ENCODE measurements at places on chromosomes 3 and 15.

- no peak for DNase-seq
Measured at GRCh38 chr3:124246376-124246775, 254.5 kb upstream of the ROPN1 start.

DNA sequence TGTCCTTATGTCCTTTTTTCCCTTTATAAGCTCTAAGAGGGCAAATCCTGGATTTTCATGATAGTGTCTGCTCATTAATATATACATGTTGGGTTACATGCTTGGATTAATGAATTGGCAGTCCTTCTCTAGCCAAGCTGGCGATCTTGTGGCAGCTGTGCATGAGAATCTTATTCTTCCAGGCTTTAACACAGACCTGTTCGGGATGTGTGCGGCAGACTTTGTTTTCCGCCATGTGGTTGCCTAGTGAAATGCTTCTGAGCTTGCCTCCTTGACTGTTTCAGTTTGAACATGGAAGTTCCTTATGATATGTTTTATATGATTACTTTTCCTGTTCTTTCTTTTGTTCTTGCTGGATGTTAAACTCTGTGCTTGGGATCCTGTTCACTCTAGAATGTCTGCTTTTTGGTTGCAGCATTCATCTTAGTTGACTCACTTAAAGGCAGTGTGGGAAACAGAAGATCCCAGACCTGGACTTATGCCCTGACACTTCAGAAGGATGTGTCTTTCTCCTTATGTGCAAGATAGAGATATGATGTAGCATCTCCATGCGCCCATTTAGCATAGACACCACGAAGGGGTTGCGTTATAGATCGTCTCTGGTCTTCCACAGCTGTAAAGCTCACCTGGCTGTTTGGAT, 7.2 kb downstream of the CHCHD6 start:
- DNase-seq = no peak

DNA sequence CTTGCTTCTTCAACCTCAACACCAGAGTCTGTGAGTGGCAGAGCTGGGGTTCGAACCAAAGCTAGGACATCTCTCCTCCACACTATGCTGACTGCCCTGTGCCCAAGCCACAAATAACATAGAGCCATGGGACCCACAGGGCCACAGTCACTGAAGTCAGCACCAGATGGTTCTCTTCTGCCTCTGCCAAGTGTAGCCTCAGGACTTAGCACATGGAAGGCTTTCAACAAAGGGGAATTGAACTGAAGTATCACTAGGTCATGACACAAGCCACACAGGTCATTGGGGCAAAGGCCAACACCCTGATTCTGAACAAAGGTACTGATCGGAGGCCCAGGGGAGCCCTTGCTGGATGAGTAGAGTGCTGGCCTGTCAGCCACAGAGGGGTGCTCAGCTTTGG, 83.6 kb downstream of the BDH1 start:
- no peak for DNase-seq

DNA sequence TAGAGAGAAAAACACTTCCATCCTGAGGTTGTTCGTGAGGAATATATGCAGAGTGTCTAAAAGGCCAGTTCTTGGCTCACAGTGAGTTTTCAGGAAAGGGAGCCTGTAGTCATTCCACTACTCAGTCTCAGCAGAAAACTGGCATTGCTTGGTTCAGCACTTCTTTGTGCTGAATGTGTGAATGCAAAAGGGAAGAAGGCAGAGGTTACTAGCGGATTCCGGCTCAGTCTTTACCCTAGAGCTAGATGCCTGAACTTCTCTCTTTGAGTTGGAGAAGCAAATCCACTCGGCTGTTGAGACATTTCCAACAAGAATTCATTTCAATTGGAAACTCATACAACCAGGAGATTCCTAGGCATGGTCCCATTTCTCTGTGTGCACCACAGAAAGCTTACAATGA, 23.1 kb upstream of the FRMD4B start:
- no peak for DNase-seq

GRCh38 chr3:26655231-26655630, 32.7 kb downstream of the LRRC3B start:
- DNase-seq = no peak

DNA sequence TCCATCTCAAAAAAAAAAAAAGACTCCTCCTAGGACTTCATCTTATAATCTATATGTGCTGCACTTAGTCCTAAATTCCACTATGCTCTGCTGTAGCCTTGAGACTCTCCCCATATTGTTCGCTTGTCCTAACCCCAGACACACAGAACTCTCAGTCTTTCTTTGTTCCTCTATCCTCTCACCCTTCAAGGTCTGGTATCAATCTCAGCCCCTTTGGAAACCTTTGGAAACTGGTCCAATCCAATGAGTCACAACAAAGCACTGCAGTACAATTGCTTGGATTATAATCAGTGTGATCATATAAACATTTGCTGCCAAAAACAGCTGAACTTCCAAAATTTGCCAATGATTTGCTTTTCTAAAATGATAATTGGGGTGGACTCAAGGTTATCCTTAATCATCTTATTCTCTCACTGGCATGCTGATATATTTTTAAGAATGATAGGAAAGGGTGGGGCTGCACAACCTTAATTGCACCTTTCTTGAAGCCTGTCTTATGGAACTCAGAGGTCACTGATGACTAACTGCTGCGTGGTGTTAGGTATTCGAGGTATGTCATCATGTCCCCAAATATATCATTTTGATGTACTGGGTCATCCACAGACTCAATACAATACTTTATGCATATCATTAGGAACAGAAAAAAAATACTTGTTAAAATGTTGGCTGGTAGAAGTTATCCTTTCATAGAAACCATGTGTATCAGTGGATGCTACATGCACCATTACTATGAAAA, 756.7 kb downstream of the NR2F2 start:
- no peak for DNase-seq

DNA sequence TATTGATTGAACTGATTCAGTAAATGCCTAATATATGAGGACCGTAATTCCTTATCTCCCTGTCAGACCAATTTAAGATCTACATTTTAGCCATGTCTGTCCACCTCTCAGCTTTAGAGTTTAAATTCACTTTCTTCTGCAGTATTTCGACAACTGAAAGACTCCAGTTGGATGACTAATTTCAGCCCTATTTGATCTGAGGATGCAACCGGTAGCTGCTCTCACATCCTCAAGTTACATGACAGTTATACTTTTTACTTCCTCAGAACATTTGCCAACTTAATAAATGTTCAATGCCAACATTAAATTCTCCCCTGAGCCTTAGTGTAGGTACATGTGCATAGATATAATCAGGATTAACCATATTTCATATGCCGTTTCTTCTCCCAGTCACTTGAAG, 2.5 kb upstream of the HHLA2 start:
- no peak for DNase-seq

GRCh38 chr3:169460035-169460434, 203.5 kb downstream of the MECOM start:
- no peak for DNase-seq

DNA sequence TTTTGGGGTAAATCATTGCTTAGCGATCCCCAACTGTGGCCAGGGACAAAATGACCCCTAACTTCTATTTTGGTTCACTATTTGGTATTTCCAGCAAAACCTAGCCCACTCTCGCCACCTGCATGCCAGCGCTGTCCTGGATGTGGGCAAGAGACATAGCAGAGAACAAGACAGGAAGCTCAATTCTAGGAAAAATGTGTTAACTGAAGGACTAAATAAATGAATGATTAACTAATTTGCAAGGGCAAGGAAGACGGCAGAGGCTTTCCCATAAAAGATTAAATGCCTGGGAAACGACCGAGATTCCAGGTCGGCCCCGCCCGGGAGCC, 408 bp downstream of the NICN1 start:
- DNase-seq = no peak

DNA sequence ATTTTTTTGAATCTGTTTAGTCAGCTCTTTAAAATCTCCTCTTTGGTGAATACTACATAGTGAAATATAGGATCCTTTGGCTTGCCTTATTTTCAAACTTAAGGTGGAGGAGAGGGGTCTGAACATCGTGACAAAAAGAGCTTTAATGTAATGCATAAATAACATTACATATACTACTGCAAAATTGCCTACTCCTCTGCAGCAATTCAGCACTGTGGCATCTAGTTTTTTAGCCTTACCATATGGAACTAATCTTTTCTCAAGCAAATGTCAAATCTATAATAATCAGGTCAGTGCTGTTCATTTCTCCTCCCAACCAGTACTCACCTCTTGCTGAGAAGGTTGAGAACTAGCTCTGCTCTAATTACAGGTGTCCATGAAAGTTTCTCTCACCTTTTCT, 394.0 kb upstream of the CDIN1 start:
- DNase-seq = no peak

DNA sequence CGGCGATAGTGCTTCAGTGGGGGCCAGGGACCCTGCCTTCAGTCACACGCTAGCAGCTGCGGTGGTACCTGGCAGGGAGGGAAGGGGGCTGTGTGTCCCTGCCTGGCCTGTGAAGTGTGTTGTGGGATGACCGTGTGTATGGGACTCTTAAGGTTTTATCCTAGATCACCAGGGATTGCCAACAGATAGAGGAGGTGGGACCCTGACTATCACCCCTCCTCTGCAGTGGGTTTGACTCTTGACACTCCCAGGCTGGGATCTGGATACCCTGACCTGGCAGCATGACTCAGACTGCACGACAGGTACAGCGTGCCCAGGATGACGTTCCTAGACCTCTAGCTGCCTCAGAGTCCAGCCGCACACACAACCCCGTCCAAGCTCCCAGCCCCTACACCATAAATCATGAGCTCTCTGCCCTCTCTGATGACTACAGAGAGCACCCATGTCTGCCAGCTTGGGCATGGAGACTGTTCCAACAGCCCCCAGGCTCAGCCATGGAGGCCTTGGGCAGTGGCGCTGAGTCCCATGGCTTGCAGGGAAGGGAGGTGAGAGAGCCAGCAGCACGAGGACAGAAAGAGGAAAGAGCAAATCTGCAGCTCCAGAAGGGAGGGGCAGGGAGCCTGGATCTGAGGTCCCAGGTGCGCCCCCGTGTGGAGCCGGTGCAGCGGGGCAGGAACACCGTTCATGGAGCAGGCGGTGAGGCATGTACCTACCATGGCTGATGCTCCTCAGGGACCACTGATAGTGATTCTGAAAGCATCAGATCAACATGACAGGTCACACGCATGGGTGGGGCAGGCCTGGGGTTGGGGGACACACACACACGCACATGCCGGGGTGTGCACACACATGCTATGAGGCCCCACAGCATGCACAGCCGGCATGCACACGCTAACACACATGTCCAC, 71.0 kb downstream of the ADAMTS7 start:
- DNase-seq = no peak

GRCh38 chr15:54605556-54605955, 591.2 kb downstream of the RSL24D1 start:
- DNase-seq = no peak

DNA sequence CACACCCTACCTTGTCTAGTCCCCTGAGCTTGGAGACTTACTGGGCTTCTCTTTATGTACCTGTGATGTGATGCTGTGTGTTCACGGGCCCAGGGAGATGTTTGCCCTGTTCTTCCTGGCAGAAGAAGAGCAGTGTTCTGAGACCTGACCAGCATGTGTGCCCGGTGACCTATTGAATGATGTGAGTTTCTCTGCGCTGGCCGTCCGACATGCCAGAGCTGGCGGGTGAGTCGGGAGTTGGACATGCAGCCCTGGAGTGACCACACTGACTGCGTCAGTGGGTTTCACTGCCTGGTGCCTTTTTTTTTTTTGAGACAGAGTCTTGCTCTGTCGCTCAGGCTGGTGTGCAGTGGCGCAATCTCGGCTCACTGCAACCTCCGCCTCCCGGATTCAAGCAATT, 42.3 kb downstream of the CGNL1 start:
- DNase-seq = no peak

DNA sequence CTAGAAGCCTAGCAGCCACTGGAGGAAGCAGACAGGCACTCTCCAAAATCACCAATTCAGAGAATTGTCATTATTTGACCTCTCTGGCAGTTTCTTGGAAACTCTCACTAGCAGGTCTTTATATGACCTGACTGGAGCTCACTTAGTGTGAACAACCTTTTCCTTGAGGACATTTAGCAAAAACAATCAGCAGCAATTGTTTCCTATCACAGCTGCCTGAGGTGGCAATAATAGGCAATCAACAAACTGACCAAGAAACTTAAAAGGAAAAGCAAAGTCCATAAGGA, 162.4 kb upstream of the STT3B start:
- no peak for DNase-seq

DNA sequence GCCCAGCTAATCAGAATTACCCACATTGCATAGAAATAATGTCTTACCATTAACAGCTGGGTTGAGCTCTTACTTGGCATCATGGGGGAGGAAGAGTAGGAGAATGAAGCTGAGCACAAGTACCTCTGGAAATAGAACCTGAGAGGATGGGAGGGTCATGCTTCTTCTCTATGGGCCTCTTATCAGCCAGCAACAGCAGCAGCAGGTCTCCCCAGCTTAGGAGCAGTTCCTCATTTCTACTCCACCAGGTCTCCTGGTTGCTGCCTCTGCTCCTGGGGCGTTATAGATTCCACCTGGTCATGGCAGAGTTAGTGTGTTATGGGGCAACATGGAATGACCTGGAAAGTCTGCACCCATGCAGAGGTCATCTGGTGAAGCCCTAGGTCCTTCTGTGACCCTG, 3.4 kb downstream of the FSD2 start:
- no peak for DNase-seq

DNA sequence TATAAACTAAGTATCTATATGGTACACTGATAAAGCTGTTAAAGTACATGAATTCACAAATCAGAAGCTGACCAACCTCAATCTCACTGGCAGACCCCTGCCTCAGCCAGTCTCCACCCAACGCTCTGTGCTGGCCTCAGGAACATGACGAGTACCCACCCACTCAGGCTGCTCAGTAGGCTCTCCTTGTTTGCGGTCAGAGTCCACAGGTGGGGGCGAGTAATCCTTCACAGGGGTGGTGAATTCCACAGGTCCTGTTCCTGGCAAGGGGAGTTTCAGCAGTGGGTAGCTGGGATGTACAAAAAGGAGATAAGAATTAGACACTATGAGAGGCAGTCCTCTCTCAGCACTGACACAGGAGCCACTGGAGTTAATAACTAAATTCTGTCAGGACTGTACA, 40.9 kb downstream of the SCAP start:
- DNase-seq = no peak

- DNase-seq = no peak
Measured at GRCh38 chr15:33508703-33509102, 197.9 kb downstream of the RYR3 start.

DNA sequence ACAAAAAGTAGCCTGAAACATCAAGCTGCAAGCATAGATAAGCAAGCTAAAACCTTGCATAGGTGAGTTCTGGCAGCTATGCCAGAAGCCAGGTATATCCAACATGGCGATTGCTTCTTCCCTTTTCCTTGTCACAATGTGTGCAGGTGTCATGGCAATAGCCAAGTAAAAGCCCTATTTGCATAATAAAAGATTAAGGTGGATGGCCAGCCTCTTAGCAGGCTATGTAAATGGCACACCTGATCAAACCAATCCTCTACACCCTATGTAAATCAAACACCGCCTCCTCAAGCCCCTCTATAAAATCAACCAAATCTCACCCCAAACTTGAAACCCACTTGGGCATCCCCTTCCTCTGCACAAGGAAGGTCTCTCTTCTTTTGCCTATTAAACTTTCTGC, 366.8 kb downstream of the VGLL3 start:
- no peak for DNase-seq

DNA sequence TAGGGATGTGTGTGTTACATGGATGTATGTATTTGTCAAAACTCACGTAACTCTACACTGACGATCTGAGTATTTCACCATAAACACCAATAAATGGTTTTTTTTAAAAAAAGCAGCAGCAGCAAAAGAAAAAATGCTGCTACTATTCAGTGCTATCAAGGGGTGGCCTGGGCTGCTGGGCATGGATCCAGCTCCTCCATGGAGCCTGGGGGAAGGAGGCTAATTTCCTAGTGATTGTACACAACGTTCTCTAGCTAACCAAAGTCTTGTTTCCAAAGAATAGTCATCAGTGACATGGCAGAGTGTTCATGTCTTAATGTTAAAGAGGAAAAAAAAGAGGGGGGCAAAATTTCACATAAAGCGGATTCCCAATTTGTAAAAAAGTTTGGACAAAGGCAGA, 29.0 kb downstream of the POMGNT2 start:
- no peak for DNase-seq
